ENCODE measurements at places on chromosomes 2 and 18. TPM values are rescaled to one million over a fixed set of nuclear protein-coding genes. Genes with fewer than 3 reads are reported as not detected.

SH3BP4 gene
- 30.4 TPM for total RNA-seq

ABCB11 gene
- 36.6 TPM for total RNA-seq

TPO gene
- total RNA-seq: not detected

ZRANB3 gene
- total RNA-seq: 5.6 TPM

- H3K27me3 ChIP-seq: no peaks in the 10 kb centered on the region
- no peaks in the 10 kb centered on the region for H3K36me3 ChIP-seq
- DNase-seq: no peak
- no peak overlapping the region for H3K27ac ChIP-seq
These were observed 171.2 kb downstream of the FAM210A start for GRCh38 chr18:13555192-13555591.

- H3K4me1 ChIP-seq: no peaks in the 10 kb centered on the region
- no peaks in the 10 kb centered on the region for H3K36me3 ChIP-seq
- no peak overlapping the region for H3K27ac ChIP-seq
- DNase-seq: no peak
These were observed 430.6 kb upstream of the ID2 start for GRCh38 chr2:8251291-8251690.

DNA sequence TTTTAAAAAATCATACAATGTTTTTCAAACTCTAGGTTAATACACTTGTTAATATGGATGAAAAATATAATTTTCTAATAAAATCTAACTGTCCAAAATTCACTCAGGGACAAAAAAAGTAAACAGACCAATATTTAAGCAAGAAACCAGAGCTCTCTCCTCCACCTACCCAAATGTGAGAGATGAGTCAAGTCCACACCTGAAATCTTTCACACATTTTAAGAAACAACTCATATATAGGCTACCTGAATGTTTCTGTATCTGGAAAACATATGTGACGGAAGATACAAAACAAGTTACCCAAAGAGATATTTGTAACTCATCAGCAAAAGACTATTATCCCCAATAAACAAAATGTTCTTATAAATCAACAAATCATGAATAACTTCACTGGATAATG lies 20.2 kb downstream of the ZNF516 start:
- no peak for DNase-seq
- H3K4me3 ChIP-seq: no peak overlapping the region
- H3K27me3 ChIP-seq: no peaks in the 10 kb centered on the region
- H3K36me3 ChIP-seq: no peaks in the 10 kb centered on the region
- peaks cover 31% of the 10 kb centered on the region for H3K4me1 ChIP-seq

DNA sequence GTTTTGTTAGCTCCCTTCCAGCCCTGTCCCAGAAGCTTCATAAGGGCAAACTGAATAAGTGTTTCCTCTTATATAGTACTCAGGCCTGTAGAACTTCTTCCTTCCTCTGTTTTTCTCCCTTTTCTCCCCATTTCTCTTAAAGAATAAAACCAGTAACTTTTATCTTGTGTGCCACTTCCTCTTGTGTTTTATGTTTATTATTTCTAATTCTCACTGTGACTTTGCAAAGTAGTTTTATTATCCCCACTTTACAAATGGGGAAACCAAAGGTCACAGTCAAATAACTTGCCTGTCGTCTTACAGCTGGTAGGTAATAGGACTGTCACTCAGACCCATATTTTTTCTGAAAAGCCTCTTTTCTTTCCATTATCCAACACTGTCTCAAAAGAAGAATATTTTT lies 42.4 kb downstream of the RBBP8 start:
- peak overlapping the region; percentile 19 for H3K4me3 ChIP-seq
- no peaks in the 10 kb centered on the region for H3K36me3 ChIP-seq
- DNase-seq: no peak
- no peaks in the 10 kb centered on the region for H3K27me3 ChIP-seq

DNA sequence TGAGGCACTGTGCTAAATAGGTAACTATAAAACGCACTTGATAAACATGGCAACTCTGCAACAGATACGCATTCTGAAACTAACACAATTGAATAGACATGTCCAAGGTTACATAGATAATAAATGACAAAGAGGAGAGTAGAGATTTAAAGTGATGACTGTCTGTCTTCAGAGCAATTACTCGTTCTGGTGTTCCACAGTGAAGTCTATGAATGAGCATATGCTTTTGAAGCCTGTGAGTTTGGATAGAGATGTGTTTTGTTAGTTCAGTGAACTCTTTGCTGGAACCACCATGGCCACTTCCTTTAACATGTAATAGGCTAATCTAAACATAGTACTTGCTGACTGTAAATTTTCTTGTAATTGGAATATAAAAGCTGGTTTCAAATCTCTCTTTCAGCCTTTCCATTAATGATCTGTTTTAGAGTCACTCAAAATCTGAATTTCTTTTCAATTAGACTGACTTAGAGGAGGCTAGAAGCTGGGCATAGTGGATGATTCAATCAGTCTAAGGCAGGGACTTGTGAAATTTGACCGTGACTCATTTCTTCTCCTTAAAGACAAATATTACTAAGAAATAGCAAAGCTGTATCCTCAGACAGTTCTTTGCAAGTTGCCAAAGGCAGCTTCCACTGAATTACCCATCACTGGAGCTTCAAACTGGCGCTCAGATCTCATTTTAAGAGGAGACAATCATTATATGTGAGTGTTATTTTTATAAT lies 1130.1 kb upstream of the CELF4 start:
- no peaks in the 10 kb centered on the region for H3K27me3 ChIP-seq
- no peak for DNase-seq
- H3K4me3 ChIP-seq: no peak overlapping the region
- H3K27ac ChIP-seq: no peak overlapping the region

Measured in right lobe of liver (tissue), 6 donors.